Central memory CD8-positive, alpha-beta T cell (primary cell): ENCODE measurements at places on chromosomes 7 and 10.

- DNase-seq, result no peak
These were observed 54.9 kb downstream of the KMT2E start for GRCh38 chr7:105068886-105069285.

DNA sequence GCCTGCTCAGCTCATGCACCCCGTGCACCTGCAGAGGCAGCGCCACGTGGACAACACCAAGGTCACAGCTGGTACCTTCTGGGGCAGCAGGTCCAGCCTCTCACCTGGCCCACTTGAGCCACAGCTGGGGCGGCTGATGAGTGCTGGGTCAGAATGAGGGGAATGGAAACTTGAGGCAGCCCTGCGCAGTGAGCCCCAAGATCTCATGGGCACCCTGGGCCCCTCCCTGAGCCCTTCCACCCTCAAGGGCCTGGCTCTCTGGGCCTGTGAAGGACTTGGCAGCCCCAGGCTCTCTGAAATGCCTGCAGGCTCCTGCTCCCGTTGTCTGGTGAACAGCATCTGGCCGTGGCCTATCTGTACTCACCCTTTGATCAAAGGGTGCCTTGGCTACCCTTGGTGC lies 112.7 kb downstream of the TCERG1L start:
- DNase-seq, result peak; percentile 5

DNA sequence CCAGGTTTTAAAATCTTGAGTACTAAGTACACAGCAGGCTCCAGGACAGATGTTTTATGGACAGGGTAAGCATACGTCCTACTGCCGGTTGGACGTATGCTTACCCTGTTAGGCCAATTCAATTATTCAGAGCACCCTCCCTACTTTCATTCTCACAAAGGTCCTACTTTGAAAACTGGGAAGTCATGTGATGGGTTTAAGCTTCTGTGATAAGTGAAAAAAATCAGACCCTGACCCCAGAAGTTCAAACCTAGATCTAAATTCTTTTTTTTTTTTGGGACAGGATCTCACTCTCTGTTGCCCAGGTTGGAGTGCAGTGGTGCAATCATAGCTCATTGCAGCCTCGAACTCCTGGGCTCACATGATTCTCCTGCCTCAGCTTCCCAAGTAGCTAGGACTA lies 55.2 kb downstream of the HIPK2 start:
- DNase-seq, result no peak

GRCh38 chr10:128007056-128007455 lies 100.2 kb downstream of the PTPRE start:
- DNase-seq, result no peak

GRCh38 chr7:86776136-86776535 lies 132.4 kb downstream of the GRM3 start:
- no peak for DNase-seq

DNA sequence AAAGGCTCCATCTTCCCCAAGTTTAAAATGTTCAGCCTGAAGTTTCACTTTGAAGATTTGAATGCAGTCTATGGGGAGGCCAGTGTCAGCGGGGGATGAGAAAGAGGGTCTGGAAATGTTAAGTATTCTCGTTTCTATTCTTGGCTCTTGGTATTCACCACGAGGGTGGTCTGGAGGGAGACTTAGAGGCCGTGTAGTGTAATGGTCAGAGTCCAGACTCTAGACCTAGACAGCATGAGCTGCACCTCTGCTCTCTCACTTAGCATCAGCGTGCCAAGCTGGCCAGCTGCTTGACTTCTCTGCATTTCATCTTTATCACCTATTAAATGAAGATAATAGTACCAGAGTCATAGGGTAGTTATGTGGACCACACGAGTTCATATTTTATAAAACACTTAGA lies 57.9 kb downstream of the MKX start:
- no peak for DNase-seq

GRCh38 chr7:140062118-140062527 lies 628 bp downstream of the PARP12 start:
- peak; percentile 26 for DNase-seq

GRCh38 chr10:132033632-132034031 lies 32.1 kb upstream of the JAKMIP3 start:
- DNase-seq, result no peak

- DNase-seq, result no peak
These were observed 27.7 kb downstream of the ZSCAN25 start for GRCh38 chr7:99644431-99644830.

GRCh38 chr10:70772627-70773026 lies 12.6 kb downstream of the TBATA start:
- DNase-seq, result no peak

GRCh38 chr10:7626283-7626682 lies 40.5 kb downstream of the ITIH5 start:
- no peak for DNase-seq

GRCh38 chr7:31121601-31122000 lies 69.5 kb downstream of the ADCYAP1R1 start:
- DNase-seq, result no peak

- DNase-seq, result no peak
These were observed 30.3 kb upstream of the GPAM start for GRCh38 chr10:112213836-112214235.

DNA sequence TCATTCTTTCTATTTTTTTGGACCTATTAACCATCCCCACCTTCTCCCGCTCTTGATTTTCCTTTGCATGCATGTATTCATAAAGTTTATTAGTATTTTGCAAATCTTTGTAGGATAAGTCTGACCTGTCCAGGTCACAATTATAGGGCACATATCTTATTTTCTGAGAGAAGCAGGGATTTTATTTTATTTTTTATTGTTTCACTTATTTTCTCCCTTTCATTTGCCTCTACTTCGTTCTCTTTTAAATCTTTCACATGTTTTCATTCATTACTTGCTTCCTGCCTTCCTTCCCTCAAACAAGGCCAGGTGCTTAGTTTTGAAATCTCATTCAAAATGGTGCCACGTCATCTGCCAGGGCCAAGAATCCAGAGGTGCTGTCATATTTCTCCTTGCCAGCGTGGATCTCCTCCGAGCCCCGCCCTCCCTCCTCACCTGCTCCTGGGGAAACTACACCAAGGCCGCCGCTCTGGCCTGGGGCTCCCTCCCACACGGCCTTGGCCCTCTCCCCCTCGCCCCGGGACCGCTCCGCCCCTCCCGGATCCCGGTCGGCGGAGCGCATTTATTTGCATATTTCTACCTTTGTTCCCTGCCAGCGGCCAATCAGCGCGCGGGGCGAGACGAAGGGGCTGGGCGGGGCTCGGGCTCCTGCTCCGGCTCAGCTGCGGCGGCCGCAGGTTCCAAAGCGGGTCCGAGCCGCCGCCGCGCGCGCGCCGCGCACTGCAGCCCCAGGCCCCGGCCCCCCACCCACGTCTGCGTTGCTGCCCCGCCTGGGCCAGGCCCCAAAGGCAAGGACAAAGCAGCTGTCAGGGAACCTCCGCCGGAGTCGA lies at the start of gene TSPAN13:
Gene TSPAN13, plus strand, starts transcription at position 654 of the 830 bp plus-strand sequence. CDS start 213 bp downstream, outside the sequence.
- DNase-seq, result no peak

GRCh38 chr10:102449321-102450123 lies 1.8 kb downstream of the C10orf95 start:
- peak; percentile 67 for DNase-seq
